ENCODE measurements at places on chromosomes 11 and 22. TPM values are rescaled to one million over a fixed set of nuclear protein-coding genes. Genes with fewer than 3 reads are reported as not detected.

SHANK3 gene
- total RNA-seq, result 13.3 TPM

GRCh38 chr11:117828611-117829368 is 4.2 kb upstream of the FXYD2 start:
- H3K4me3 ChIP-seq, result no peak overlapping the region
- H3K27me3 ChIP-seq, result no peaks in the 10 kb centered on the region
- peaks cover 20% of the 10 kb centered on the region for H3K4me1 ChIP-seq
- DNase-seq, result no peak

- peaks cover 4% of the 10 kb centered on the region for H3K27me3 ChIP-seq
- H3K4me1 ChIP-seq, result peaks cover 6% of the 10 kb centered on the region
- H3K4me3 ChIP-seq, result no peak overlapping the region
- H3K27ac ChIP-seq, result no peak overlapping the region
- no peak for DNase-seq
Observed at GRCh38 chr22:45542001-45542520, 39.4 kb downstream of the FBLN1 start.

- no peaks in the 10 kb centered on the region for H3K4me1 ChIP-seq
- no peak overlapping the region for H3K4me3 ChIP-seq
- no peaks in the 10 kb centered on the region for H3K36me3 ChIP-seq
- H3K27me3 ChIP-seq, result no peaks in the 10 kb centered on the region
Observed at GRCh38 chr22:25728071-25728470, 13.9 kb upstream of the MYO18B start.

GRCh38 chr11:69918938-69919650 is 99.9 kb upstream of the FGF3 start:
- no peak overlapping the region for H3K27ac ChIP-seq
- no peaks in the 10 kb centered on the region for H3K36me3 ChIP-seq
- DNase-seq, result no peak
- no peaks in the 10 kb centered on the region for H3K4me1 ChIP-seq
- H3K27me3 ChIP-seq, result no peaks in the 10 kb centered on the region

- H3K4me3 ChIP-seq, result no peak overlapping the region
- H3K4me1 ChIP-seq, result no peaks in the 10 kb centered on the region
- H3K36me3 ChIP-seq, result no peaks in the 10 kb centered on the region
Observed at GRCh38 chr11:112844517-112844916, 116.7 kb upstream of the NCAM1 start.
